ENCODE measurements at places on chromosomes 13 and 19.

- DNase-seq, result no peak
These were observed 55.4 kb downstream of the DPF1 start for GRCh38 chr19:38168637-38169036.

GRCh38 chr19:29645491-29645867 is 19.8 kb upstream of the PLEKHF1 start:
- no peak for DNase-seq

- no peak for DNase-seq
These were observed 299.7 kb upstream of the SGCG start for GRCh38 chr13:22880741-22881720.

- no peak for DNase-seq
These were observed 30.3 kb upstream of the PDCD5 start for GRCh38 chr19:32550666-32551065.

GRCh38 chr19:14015524-14016035 is 9.5 kb upstream of the RFX1 start:
- DNase-seq, result no peak

DNA sequence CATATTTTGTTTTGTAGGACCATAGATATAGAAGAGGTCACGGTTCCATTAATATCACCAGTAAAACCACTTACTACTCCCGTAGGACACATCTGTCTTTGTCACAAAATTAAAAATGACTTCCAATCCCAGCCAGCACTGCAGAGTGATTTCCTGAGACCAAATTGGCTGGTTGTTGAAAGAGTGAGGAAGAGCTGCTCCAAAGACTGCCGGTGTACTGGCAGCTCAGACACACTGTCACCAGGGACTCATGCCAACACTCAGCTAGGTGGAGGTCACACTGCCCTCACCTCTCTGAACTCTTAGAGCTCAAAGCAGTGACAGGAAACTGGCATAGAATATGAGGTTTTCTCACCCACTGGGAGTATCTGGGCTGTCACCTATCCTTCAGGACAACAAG is 52.1 kb downstream of the FLT1 start:
- DNase-seq, result no peak

- no peak for DNase-seq
These were observed 56.6 kb downstream of the MRPL57 start for GRCh38 chr13:21233086-21233485.

DNA sequence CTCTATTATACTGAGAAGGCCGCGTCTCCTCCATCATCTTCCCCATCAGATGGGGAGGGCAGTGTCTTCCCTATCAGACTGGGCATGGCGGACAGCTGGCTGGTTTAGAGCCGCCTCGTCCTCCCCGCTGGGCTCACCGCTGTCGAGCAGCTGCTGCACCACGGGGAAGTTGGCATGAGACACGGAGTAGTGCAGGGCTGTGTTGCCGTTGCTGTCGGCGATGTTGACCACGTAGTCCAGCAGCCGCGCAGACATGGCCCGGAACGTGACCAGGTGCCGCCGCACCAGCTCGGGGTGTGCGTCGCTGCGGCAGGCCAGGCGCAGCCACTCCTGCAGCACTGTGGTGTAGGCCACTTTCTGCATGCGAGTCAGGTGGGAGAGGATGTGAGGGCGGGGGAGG is 18.8 kb upstream of the SPC24 start:
- DNase-seq, result no peak

DNA sequence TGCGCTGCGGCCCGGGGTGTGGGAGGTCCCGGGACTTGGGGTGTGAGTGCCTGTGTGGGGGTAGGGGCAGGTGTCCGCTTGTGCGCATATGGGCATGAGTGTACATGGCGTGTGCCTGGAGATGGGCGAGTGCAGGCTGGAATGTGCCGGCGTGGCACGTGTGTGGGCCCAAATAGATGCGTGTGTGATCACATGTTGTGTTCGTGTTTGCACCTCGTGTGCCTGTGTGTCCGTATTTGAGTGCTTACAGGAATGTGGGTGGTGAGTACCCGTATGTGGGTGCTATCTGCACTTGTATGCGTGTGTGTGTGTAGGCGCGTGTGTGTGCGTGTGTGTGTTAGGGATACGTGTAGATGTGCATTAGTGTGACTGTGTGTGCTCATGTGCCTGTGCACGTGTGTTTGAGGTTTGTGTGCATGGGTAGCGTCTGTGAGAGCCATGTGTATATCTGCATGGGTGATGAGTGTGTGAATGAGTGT is 3.4 kb downstream of the ZNF536 start:
- DNase-seq, result no peak

DNA sequence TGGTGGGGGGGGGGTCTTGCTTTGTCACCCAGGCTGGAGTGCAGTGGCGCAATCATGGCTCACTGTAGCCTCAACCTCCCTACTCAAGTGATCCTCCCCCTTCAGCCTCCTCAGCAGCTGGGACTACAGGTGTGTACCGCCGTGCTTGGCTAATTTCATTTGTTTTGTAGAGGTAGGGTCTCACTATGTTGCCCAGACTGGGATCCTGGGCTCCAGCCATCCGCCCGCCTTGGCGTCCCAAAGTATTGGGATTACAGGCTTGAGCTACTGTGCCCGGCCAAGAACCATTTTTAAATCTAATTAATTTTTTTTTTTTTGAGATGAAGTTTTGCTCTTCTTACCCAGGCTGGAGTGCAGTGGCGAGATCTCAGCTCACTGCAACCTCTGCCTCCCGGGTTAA is 18.2 kb upstream of the JUND start:
- DNase-seq, result no peak

DNA sequence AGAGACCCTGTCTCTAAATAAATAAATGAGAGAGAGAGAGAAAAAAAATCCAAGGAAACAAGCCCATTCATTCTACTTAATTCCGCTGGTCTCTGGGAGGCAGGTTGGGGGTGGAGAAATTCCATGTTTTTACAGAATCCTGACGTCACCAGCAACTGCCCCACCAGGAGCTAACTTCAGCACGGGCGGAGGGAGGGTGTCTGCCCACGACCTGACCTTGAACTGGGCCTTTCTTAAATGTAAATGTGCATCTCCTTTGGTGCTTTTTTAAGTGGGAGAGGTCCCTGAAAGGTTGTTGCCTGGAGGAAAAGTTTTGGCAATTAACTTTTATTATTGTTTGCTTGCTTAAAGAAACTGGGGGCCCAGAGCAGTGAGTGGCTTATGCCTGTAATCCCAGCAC is 15.5 kb downstream of the KLF2 start:
- no peak for DNase-seq

DNA sequence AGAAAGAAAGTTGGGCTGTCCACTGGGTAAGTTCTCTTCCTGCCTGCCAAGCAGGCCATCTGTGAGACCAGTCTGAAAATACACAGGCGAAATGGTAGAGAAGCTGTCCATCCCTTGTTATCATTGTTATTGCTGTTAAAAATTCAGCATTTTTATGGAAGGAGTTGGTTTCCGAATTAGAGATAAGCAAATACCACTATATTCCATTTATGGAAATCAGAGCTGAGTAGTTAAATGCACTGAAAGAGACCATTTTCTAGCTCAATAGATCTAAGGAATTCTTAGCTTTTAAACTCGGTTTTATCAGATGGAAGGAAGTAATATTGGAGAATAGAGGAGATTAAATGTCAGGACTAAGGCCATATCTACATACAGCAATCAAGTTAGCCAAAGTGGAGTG is 40.7 kb downstream of the MZT1 start:
- no peak for DNase-seq

DNA sequence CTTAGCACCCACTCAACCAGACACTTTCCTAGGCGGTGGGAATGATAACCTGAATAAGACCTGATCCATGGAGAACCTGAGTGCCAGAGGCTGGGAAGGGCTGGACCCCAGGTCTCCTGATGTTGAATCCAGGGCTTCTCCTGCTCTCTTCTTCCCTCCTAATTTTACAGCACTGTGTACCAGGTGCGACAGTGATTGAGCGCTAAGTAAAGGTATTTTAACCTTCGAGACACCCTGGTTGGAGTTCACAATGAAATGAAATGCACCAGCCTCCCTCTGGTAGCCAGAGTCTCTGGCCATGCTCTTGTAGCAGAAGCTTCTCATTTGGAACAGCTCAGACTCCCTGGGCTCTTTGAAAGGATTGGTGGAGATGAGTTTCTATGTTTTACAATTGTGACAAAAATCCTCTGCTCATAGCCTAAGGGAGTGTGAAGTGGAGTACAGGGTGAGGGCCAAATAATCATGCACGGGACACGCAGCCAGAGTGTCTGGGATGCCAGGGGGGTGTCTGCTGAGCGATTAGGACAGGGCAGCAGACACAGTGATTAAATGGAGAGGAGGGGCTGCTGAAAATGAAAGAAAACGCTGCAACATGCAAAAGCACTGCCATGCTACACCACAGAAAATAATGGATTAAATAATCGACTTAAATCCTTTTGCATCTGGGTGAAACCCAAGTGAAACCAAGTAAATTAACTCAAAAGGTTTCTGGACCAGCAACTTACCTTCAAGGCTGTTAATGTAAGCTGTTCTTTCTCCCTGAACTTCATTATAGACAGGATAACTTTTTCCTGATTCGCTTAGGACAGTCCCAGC is 83.8 kb downstream of the FAM216B start:
- DNase-seq, result no peak

DNA sequence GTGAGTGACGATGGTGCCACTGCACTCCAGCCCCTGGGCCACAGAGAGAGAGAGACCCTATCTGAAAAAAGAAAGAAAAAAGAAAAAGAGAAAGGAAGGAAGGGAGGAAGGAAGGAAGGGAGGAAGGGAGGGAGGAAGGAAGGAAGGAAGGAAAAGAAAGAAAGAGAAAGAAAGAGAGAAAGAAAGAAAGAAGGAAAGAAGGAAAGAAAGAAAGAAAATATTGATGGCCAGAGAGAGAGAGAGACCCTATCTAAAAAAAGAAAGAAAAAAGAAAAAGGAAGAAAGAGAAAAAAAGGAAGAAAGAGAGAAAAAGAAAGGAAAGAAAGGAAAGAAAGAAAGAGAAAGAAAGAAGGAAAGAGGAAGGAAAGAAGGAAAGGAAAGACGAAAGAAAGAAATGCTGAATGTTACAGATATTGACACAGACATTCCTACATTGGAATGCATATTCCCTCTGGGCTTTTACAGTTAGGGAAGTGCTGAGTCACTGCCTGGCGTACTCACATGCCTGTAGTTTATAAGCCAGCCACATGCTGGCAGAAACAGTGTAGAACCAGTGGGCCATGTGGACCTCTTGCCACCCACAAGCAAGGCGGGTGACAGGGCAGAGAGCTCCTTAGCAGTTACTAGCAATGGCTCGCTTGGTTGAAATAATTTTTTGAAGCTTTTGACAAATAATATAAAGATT is 34.6 kb upstream of the SLC46A3 start:
- peak; percentile 49 for DNase-seq

DNA sequence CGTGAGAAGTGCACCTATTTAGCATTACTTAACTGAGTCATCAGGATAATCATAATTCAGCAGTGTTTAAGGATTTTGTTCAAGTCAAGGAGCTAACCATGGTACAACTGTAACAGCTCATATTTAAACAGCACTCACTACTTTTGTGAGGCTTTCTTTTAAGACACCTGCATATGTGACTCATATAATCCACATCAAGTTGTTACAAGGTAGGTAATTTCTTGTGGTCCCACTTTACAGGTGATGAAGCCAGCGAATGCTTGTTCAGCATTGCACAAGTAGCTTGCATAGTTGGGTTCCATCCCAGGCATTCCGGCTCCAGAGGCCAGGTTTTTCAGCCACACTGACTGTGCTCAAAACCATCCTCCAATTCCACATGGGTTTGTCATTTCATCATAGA is 569.2 kb downstream of the MYO16 start:
- no peak for DNase-seq

DNA sequence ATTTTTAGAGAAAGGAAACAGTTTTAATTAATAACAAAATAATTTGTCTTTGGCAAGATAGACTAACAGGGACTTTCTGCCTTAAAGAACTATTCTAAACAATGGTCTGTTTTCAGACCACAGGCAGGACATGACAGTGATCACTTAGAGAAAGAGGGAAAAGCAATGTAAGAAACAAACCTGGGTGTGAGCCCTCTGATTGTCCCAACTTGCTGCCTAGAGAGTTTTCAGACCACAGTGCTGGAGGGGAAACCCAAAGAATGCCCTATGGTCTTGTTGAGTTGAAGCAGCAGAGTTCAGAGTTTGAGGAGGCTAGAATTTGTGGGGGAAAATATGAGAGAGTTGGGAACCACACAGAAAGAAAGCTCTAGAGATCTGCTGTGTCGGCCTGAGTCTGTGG is 38.1 kb downstream of the DGKH start:
- no peak for DNase-seq

DNA sequence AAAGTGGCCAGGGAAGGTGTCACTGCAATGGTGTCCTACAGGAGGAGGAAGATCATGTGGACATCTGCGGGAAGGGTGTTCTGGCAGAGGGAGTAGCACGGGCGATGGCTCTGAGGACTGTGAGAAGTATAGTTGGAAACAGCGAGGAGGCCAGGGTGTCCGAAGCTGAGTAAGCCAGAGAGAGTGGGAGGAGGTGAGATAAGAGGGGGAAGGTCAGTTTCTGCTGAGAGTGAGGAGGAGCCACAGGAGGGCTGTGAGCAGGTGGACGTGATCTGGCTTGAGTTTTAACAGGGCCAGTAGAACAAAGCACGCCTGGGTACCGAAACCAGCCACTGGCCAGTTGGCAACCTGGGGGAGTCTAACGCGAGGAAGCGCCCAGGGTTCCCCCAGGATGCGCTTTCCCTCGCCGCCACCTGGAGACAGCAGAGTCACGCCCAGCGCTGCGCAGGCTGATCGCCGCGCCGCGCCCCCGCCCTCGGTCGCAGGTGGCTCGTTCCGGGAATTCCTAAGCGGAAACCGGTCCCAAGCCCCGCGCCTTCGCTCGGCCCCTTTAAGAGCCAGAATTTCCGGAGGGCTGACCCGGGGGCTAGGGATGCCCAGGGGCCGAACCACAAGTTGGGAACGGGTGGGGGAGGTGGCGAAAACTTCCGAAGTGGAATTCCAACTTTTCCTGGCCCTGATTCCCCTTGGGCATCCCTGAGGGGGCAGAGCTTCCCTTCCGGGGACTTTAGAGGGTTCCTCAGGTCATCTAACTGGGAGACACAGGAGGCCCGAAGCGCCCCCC is 1.1 kb upstream of the LSR start:
- DNase-seq, result no peak

DNA sequence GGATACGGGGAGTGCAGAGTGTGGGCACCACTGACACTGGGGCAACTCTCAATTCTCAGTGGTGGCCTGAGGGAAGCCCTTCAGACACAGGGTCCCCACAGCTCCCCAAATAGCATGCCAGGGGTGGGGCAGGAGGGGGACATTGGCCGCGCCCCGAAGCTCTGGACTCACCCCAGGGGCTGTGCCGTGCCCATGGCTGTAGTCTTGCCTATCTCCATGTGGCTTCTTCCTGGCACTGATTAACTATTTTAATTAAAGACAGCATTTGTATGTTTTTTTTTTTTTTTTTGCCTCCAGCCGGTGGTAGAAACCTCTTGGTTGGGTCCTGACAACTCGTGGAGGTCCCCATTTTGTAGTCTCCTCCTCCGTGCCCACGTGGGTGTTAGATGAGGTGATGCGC is 23.3 kb downstream of the GATAD2A start:
- no peak for DNase-seq

- DNase-seq, result no peak
These were observed 21.1 kb downstream of the GTF2F2 start for GRCh38 chr13:45141369-45141768.

DNA sequence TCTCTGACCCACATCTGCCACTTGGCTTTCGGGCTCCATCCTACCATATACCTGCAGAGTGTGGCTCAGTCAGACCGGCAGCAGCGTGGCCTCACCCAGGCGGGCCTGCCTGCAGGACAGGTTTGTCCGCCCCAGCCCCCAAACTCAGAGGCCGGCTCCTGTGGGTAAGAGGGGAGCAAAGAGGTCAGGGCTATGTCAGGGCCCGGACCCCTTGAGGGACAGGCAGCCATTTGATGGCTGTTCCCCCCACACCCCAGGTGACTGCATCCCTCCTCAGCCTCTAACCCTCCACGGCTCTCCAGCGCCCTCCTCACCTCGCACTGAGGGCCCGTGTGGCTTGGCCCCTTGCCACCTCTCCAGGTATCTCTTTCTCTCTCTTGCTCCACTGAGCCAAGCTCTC is 12.3 kb upstream of the ZBTB32 start:
- no peak for DNase-seq

All from HS-5 (cell line).